ENCODE measurements at places on chromosomes 3 and 15.

- peak; percentile 98 for ATAC-seq
Observed at GRCh38 chr15:63250312-63250965, 27.0 kb upstream of the APH1B start.

DNA sequence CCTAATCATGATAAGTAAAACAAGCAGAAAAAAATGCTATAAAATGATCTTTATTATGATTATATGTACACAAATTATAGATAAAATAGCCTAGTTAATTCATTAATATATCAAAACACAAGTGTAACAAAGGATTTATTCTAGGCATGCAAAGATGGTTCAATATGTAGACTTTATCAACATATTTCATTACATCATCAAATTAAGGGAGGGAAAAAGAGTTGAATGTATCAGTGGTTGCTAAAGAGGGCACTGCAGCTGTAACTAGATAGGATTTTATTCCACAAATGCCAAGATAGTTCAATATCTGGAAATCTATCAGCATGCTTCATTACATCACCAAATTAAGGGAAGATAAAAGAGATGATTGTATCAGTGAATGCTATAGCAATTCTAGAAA lies 248.3 kb downstream of the LPP start:
- ATAC-seq: no peak

- no peak for ATAC-seq
Observed at GRCh38 chr15:50726315-50726714, 39.2 kb downstream of the SPPL2A start.

DNA sequence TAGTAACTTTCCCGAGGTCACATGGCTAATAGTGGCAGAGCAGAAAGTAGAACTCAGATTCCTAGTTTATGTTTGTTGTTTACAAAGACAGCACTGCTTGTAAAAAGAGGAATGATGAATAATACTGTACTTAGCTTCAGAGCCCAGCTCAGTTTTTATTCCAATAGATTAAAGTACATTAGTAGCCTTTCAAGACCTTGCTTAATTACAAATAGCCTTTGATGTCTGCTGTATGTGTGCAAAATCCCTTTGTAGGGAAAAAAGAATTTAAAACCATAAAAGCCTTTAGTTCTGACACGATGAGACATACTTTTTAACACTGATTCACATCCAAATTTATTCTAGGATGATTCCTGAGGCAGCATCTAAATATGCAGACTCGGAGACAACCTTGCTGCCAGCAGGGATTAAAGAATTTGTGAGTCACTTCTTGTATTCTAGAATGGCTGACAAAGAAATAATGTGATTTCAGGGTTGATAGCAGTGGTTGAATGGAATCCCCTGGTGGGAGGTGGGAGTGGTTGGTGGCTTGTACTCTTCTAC lies 324.2 kb upstream of the TGFBR2 start:
- ATAC-seq: peak; percentile 83

GRCh38 chr15:92579931-92580470 lies 75.6 kb downstream of the FAM174B start:
- no peak for ATAC-seq

DNA sequence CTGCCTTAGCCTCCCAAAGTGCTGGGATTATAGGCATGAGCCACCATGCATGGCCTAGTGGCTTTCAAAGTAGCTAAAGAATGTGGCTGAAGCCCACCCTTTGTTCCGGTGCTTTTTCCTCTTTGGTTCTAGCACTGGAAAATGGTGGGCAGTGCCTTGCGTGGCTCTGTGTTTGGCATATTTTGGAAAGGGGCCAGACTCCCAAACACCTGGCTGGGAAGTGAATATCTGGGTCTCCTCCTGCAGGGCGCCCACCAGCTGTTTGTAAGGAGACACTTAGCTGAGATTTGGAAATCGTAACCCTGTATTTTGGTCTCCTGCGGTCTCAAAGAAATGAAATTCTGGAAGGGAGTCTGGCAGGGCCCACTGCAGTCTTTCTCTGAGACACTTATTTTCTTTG lies 336.4 kb downstream of the IL20RB start:
- ATAC-seq: no peak

DNA sequence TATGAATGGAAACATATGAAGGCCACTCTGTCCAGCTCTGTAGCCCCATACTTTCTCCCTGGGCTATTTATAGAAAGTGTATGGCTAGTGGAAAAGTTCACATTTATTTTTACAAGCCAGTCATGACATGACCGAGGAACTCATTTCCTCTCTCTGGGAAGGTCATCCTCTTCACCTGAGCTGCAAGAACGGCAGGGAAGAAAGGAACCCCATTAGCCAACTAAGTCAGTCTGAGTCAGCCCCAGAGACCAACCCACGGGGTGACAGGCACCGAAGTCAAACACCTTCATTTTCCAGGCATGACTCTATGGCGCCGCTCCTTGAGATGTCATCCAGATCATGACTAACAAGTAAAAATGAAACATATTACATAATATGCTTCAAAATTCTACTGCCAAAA lies 4.8 kb downstream of the PAQR9 start:
- peak; percentile 56 for ATAC-seq

GRCh38 chr3:27360113-27361078 lies 8.8 kb downstream of the NEK10 start:
- ATAC-seq: no peak

DNA sequence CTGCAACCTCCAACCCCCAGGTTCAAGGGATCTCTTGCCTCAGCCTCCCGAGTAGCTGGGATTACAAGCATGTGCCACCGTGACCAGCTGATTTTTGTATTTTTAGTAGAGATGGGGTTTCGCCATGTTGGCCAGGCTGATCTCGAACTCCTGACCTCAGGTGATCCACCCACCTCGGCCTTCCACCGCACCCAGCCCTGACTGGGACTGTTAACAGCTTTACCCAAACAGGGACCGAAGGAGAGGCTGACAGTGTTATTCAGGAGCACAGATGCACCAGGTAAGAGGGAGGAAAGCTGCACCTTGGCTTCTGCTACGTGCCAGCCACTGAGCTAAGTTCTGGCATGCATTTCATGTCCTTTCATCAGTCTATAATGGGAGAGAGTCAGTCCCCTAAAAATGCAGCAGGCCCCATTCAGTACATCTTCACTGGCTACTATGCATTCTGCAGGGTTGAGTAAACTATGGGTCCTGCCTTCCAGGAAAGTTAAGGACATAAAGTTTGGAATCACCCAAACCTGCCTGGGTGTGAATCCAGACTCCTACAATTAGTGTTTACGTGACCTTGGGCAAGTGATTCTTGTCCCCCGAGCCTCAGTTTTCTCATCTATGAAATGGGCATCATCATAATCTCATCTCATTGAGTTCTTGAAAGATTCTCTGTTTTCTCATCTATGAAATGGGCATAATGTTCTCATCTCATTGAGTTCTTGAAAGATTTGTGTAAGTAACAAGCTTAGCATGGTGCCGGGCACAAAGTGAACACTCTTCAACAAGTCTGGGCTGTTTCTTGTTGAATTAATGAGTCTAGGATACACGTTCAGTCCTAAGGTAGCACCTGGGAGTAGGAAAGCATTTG lies 82.2 kb downstream of the CPN2 start:
- ATAC-seq: no peak

- no peak for ATAC-seq
Observed at GRCh38 chr3:176167272-176167671, 1030.0 kb downstream of the TBL1XR1 start.

GRCh38 chr15:73867426-73867825 lies 5.9 kb upstream of the TBC1D21 start:
- no peak for ATAC-seq

All from SK-N-SH treated with all-trans-retinoic acid at 6 μM for 48 hours (cell line).